Hematopoietic multipotent progenitor cell (in vitro differentiated cells): ENCODE measurements at places on chromosomes 2 and 18.

- no peak for DNase-seq
Observed at GRCh38 chr2:108594982-108595464, 60.8 kb downstream of the LIMS1 start.

DNA sequence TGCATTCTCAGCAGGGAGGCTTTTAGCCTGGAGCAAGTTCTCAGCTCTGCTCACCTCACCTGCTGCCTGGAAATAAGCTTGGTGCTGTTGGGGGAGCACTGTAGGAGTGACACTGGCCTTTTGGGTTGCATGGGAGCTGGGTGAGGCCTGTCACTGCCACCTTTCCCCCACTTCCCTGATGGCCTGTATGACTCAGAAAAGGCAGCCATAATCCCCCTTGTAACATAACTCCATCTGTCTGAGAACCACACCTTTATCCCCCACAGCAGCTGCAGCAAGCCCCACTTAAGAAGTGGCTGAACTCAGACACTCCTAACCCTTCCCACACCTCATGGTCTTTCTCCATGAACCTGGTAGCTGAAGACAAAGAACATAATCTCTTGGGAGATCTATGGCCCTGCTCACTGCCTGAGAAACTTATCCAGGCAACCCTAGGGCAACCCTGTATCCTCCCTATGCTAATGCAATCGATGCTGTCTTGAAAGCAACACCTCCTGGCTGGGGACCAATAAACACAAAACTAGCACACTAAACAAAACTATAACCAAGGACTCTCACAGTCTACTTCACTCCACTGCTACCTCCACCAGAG is 258.9 kb upstream of the OSR1 start:
- DNase-seq = no peak

GRCh38 chr18:36828157-36828629 is 609 bp downstream of the TPGS2 start:
- no peak for DNase-seq

- DNase-seq = no peak
Observed at GRCh38 chr2:127453392-127454171, 35.4 kb downstream of the PROC start.

DNA sequence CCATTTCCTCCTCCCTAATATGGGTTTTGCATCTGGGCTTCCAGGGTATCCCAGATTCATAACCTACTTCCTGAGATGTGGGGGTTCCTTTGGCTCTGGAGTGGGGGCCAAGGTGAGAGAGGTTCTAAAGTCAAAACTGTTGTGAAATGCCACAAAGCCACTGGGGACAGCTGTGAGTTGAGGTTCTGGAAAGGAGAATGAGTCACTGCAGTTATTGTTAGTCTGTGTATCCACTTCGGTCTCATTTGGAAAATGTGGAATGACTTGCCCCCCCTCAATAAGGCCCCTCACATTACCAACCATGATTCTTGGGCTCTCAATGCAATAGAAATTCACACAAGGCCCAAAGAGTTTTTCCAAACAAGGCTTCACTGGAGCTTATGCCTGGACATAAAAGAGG is 51.1 kb upstream of the LGALSL start:
- DNase-seq = no peak

- no peak for DNase-seq
Observed at GRCh38 chr2:223513771-223514455, 88.2 kb downstream of the SCG2 start.

DNA sequence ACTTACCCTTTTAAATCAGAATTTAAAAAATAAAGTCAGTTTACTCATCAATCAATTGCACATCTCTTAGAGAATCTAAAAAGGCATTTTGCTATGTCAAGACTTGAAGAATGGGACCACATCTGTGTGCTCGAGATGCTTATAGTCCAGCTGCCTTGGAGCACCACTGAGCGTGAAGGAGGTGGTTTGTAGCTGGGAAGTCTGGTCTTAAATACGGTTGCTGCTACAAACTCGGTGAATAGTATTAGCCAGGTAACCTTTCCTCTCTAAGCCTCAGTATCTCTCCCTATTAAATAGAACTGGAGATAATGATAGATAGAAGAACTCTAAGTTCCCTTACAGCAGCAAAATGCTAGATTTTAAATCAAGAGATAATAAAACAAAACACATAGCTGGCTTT is 289.7 kb downstream of the TRIB2 start:
- DNase-seq = no peak

DNA sequence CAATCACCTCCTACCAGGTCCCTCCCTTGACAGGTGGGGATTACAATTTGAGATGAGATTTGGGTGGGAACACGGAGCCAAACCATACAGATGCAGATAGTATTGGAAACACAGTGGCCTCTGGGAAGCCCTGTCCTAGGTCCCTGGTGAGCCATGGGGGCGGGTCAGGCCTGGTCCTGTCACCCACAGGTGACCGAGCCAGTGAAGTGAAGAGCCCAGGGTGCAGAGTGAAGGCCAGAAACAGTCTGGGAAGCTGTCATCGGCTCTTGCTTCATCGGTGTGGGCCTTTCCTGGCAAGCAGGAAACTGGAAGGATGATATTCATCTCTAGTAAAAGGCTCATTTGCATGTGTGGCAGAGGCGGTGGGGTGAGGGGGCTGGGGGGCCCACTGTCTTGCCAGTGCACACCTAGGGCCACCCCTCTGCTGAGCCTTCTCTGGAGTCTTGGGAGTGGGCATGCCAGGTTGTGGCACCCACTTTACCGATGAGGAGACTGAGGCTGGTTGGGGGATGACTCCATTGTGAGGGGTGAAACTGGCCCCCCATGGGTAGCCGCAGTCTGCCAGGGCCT is 290.6 kb downstream of the NDUFA10 start:
- DNase-seq = no peak

- DNase-seq = no peak
Observed at GRCh38 chr2:179263446-179264367, 925 bp downstream of the SESTD1 start.

DNA sequence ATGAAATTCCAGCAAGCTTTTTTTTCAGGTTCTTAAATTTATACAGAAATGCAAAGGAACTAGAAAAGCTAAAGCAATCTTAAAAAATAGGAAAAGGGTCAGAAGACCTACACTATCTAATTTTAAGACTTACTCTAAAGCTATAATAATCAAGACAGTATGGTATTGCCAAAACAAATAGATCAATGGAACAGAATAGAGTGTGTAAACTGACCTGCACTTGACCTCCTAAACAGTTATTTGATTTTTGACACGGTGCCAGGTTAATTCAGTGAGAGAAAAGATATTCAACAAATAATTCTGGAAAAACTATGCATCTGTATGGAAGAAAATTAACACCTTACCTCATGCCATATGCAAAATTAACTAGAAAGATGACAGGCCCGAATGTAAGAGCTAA is 73.6 kb downstream of the OLA1 start:
- no peak for DNase-seq

GRCh38 chr2:44718431-44718830 is 223.1 kb upstream of the SIX3 start:
- DNase-seq = no peak

- DNase-seq = peak; percentile 74
Observed at GRCh38 chr2:201363857-201364560, 6.9 kb upstream of the FLACC1 start.

DNA sequence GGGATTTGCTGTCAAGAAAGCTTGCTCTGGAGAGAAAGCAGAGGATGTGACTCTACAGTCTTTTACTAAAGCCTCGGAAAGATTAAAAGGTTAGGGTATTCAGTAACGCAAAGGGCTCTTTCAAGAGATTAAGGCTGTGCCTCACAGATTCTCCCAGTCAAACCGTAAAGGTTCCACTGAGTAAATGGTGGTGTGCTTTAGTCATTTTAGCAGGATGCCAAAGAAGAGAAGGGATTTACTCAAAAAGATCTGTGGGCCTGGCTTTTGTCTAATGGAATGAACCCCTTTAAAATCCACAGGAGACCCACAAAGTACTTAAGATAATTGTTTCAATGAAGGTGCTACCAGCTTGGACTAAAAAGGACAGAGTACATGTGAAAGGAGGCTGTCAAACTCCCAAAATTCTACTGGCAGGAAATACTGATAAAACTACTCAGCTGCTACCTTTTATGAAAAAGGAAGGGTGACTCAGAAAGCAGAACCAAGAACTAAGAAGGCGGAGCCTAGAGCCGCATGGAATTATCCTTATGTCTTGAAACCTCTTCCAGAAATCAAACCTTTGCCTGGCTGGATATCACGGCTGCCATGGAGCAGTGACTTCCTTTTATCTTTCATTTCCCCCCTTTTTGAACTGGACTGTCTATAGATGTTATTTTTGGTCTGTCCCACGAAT is 670.2 kb upstream of the ZEB2 start:
- no peak for DNase-seq

GRCh38 chr2:199572571-199572970 is 114.8 kb upstream of the SATB2 start:
- no peak for DNase-seq

- peak; percentile 66 for DNase-seq
Observed at GRCh38 chr2:172484253-172484652, 56.9 kb downstream of the ITGA6 start.

DNA sequence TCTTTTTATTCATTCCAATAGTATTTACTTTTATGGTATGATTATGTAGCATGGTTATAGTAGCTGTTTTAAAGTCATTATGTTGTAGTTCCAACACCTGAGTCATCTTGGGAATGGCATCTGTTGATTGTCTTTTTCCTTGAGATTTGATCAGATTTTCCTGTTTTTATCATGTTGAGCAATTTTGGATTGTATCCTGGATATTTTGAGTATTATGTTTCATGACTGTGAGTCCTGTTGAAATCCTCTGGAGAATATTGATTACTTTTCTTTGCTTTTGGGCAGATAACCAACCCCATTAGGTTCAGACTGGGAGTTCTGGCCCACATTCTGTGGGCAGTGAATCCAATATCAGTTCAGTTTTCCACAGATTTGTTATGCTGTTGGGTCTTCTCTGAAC is 163.2 kb upstream of the SPRED2 start:
- DNase-seq = no peak

DNA sequence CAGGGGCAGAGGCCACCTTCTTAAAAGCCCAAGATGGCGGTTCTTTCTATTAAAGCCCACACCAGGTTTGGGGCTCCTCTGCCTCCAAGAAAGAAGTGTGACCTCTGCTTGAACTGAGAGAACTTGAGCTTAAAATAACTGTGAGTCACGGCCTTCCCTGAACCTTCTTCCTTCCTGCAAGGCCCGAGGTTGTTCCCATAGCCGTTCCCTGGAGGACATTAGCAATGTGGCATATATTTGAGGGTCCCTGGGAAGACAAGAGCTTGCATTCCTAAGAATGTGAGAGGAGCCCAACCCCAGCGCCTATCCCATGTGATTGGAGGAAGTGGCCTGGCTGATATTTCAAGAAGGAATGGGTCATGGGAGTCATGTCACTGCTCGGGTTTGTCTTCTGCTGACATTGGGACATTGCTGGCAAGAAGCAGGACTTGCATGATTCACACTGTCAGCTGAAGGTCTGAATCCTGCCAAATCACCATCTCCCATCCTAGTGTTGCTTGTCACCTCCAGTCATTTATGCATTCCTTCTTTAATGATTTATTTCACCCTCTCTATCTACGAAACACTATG is 168.1 kb downstream of the TRIB2 start:
- DNase-seq = no peak

GRCh38 chr2:135257383-135258090 is 205.4 kb downstream of the RAB3GAP1 start:
- no peak for DNase-seq

DNA sequence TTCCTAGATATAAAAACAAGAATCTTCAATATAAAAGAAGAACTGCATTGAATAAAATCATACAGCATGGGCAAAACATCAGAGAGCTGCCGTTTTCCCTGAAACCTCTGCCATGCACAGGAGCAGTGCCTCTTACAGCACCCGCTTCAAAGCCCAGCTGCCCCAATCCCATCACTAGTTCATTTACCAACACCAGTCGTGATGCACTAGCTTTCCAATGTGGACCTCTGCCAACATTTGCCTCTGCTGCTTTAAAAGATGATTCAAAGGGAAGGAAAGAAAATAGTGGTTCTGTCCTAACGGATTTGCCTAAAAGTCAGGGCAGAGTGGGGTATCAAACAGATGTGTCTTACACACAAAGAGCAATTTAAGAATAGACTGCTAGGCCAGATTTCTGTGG is 43.4 kb upstream of the AP1S3 start:
- DNase-seq = no peak

DNA sequence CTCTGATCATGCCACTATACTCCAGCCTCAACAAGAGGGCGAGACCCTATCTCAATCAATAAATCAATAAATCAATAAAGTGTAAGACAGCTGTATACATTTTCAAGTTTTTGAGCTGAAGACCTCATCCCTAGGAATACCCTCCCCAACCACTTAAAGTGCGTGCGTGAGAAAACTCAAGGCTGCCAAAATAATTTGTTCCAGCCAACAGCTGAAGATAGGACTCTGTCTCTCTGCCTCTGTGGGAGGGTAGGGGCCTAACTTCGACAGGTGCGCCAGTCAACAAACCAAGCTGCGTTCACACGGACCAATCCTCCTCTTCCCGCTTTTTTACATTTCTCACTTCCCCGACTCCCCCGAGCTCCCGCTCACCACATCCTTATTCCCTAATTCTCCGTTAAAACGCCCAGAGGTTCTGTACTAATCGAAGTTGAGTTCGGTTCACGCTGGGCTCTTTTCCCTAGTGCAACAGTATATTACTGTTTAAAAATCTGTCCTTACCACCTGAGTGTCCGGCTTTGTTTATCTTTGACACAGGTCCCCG is 618 bp downstream of the POLR2D start:
- no peak for DNase-seq

GRCh38 chr2:126857502-126857901 is 41.2 kb upstream of the TEX51 start:
- no peak for DNase-seq

GRCh38 chr2:160783474-160783873 is 289.9 kb upstream of the RBMS1 start:
- no peak for DNase-seq

GRCh38 chr2:36338827-36339145 is 16.8 kb upstream of the CRIM1 start:
- DNase-seq = no peak

DNA sequence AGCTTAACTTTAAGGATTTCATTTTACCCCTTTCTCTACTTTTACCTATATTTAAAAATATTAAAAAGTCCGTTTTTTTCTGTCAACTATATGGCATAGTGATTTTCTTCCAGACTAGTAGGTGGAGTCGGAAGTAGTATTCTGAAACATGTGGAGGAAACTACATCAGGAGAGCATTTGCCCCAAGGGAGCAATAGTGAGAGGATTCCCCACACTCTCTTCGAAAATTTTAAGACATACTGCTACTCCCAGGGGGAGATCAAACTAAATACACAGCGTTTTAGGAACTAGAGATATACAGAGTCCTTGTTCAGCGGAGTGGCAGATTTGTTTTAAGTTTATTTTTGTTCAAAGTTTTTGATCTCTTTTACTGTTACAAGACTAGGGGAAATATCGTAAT is 40.6 kb downstream of the METAP1D start:
- DNase-seq = no peak

GRCh38 chr2:164737612-164738081 is 104.0 kb downstream of the COBLL1 start:
- DNase-seq = peak; percentile 69

GRCh38 chr2:190599546-190600220 is 49.2 kb upstream of the NAB1 start:
- no peak for DNase-seq

GRCh38 chr2:16114070-16114469 is 173.7 kb downstream of the MYCN start:
- DNase-seq = no peak

- no peak for DNase-seq
Observed at GRCh38 chr18:48615566-48616401, 77.0 kb downstream of the CTIF start.
